ENCODE measurements at places on chromosomes 7 and 10.

DNA sequence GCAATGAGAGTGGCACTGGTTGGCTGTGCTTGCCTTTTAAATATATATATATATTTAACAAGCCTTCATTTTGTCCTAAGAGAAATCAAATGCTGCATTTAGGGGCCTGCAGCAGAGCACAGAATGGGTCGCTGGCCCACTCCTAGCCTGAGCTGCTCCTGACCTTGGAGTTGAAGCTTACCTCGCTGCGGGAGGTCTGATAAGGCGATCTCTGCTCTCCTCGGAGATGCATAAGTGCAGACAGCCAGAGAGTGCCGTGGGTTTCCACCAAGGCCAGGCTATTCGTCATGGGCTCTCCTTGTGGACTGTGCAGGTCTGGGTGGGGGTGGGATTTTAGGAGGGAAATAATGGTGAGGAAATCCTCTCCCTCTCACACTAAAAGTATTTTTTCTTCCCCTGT lies 99.5 kb upstream of the IKZF1 start:
- no peak for DNase-seq

DNA sequence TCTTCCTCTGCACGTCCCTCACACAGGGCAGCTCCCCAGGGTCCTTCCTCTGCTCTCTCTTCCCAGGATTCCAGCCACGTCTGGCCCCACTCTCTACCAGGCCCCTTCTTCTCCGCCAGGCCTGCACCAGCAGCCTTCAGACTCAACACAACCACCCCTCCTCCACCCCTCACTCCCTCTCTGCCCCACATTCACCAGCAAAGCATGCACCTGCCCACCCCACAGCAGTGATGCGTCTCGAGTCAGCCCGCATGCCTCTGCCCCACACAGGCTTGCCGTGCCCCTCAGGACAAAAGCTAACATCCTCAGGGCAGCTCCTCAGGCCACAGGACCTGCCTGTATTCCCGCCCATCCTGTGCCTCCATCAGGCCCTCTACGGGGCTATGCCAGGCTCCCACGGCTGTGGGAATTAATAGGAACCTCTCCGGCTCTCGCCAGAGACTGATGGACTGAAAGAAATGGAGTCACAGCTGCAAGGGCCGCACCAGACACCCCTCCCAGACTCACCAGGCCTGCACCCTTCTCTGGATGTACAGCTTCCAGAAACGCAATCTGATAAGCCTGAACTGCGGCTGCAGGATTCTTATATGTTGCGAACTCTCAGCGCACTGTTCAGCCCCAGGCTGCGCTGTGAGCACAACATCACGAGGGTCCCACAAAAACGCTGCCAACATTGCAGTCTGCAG lies 100.1 kb downstream of the CYTH3 start:
- no peak for DNase-seq

DNA sequence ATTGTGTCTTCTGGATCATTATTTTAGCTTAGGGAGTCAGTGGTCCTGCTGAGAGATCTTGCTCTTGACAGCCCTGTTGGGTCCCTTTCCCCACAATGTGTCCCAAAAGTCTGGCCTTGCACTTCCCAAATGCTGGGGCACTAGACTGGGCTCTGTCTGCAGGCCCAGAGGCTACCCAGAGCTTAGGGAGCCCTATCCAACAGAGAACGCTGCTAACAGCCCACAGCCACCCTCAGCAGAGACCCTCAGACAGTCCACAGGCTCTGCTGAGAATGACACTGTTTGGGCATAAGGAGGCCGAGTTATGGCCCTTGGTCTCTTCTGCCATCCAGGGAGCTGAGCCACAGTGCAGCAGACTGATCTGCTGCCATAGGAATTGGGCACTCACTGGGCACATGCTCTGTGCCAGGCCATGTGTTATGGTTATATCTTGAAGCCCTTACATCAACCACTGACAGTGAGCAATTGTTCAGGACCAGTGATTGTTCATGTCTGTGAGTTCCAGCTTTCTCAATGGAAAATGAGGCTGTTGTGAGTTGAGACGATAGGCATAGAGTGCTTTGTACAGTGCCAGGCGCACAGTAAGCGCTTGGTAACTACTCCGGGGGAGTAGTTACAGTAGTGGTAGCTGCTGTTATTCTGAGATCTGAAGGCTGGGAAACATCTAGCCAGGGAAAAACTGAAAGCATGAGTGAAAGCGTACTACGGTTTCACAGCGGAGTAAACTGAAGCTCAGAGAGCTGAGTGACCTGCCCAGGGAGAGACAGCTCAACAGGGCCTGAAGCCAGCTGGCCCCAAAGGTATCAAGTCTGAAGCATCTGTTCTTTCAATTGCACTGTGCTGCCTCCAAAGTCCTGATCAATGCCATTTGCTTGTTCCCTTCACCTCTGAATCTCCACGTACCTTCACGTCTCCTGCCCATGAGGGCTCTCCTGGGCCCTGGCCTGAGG lies 77.6 kb upstream of the PRLHR start:
- no peak for DNase-seq

DNA sequence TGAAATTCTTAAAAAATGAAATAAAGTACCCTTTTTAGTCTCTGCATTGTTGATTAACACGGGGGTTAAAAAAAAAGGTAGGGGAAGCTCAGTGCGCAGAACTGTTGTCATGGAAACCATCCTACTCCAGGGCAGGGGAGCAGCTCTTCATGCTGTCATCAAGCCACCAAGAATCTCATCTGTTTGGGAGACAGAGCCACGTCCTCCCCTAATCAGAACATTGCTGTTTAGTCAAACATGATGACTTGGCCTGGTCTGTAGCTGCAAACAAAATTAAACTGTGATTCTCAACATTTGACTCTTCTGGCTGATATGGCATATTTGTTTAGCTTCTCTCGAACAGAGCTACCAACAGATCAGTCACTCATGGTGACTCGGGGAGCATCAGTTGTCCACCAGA lies 254.4 kb upstream of the KLF14 start:
- no peak for DNase-seq

GRCh38 chr10:22475651-22476600 lies 130.6 kb downstream of the SPAG6 start:
- DNase-seq, result peak; percentile 60

DNA sequence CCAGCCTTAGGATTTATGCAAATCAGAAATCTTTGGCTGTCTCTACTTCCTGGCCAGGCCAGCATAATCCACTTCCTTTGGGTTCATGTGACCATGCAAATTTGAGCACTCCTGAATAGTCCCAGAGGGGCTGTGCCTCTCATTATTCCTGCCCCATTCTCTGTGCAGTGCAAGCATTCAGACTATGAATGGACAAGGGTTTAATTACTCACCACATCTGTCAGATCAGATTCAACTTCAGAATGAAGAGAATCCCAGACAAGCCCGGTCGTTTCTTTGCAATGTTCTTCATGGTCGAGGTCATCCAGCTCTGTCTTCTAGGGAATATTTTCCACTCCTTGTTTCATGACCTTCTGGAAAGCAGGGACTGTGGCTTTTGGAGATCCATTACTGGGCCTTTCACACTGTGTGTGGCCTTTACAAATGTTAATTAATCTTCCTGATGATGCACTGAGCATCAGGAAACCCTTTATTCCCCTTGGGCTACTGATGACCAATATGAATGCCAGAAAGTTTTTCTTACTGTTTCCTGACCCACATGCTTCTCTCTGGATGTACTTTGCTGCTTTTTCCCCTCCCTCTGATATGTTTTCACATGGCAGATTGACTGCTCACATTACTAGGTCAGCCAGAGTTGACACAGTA lies 217.6 kb upstream of the TCF7L2 start:
- DNase-seq, result no peak

- DNase-seq, result no peak
These were observed 166.0 kb upstream of the ZMIZ1 start for GRCh38 chr10:78902815-78903214.

- DNase-seq, result no peak
These were observed 77.4 kb upstream of the FRMD4A start for GRCh38 chr10:14408139-14408538.

DNA sequence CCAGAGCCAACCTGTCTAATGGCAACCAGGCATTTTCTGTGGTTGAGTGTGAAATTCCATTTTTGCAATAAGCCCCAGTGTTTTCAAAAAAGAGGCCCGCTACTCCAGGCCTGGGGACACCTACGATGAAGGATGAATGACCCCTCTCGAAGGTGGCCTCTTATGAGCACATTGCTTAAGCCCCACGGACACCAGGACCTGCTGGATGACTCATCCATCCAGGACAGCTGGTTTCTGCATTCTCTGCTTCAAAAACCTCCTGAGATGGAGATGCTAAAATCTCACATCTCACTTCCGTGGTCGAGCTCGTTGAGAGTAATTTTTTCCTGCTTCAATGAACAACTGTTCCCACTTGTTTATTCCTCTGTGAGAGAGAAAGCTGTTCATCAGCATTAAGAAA lies 150.2 kb upstream of the FZD8 start:
- DNase-seq, result no peak

DNA sequence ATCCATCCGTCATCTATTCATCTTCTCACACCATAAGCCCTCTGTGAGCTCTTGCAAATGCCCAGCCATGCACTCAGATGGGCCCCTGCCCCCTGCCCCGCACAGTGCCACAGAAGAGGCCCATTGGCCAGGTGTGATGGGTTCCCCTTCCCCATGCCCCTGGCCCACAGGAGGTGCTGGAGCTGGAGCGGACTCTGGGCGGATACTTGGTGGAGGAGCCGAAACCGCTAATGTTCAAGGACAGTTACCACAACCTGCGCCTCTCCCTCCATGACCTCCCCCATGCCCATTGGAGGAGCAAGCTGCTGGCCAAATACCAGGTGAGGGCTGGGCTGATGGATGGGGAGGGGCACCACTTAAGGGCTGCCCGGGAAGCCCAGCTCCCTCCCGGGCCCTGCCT lies 23.4 kb upstream of the SLC29A3 start:
- DNase-seq, result no peak

DNA sequence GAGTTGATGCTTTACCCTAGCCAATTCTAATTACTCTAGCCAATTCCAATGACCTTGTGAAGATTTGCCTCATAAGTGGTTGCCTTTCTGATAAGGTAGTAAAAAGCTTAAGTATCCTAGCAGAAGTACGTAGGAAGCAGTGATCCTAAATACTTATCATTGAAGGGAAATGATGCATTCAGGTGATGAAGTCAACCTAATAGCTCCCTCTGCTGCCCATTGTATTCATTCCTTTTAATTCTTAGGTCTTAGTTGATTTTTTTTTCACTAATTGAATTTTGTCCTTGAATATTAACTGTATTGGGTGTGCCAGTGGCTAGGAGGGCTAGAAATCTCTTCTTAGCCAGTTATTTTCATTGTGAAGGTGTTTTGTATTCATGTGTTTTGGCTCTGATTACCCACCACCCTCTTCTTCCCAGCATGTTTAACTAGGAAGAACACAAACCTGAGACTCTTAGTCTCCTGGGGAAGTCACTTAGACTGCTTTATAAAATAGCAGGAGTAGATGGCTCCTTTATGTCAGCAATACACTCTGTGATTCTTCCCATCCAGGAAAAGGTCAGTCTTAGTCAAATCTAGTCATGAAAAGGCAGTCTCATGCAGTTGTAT lies 46.3 kb downstream of the PLEKHA8 start:
- no peak for DNase-seq

GRCh38 chr7:108419961-108420908 lies 36.0 kb downstream of the NRCAM start:
- no peak for DNase-seq

DNA sequence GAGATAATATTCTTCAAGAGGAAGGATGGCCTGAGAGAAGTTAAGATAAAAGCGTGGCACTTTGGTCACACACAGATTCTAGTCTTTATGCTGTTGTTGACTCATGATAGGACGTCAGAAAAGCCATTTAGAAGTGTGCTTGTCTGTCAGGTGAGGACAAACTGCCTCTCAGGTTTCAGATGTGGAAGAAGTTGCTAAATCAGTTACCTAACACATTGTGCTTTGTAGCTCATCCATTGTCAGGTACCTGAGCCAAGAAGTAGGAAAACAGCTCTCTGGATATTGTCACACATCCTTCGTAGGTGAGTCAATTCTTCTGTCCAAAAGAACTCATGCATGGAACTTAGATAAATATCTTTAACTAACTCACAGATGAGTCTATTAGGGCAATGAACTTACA lies 49.5 kb upstream of the PHYHIPL start:
- DNase-seq, result no peak

DNA sequence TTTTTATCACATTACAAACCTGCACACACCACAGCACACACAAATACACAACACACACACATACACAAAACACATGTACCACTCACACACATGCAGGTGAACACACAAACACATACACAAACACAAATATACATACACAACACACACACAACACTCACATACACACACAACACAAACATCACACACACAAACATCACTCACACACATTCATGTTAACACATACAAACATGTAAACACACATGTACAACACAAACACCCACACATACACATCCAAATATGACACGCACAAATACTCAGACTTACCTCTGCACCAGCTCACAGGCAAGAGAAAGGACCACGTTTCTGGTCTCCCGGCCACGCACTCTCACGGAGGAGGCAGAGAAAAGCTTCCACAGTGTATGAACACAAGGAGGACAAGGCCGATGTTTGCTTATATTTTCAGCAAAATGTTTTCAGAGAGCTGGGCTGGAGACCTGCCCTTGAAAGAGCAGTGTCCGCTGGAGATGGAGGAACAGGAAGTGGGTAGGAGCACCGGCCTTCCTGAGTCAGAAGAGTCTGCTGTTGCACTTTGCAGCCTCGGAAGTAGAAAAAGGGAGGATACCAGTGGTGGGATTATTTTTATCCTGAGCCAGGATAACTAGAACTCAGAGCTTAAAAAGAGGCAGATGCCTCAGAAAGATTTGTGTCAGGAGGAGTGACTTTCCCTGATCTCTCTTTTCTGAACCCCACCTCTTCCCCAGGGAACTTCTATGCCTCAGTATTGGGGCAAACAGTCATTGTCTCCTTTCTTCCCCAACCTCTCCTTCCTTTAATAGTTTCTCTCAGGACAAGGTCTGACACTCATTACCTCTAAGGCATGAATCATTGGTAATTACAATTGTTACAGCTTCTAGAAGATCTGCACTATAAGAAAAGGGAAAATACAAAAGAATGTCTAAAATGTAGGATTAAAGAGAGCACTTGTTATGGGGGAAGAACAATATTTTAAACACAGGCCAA lies at the start of gene GIMAP6:
Gene GIMAP6 (minus strand): TSS at position 520 of the 999 bp plus-strand sequence. CDS start 2,243 bp downstream, outside the sequence.
- no peak for DNase-seq

DNA sequence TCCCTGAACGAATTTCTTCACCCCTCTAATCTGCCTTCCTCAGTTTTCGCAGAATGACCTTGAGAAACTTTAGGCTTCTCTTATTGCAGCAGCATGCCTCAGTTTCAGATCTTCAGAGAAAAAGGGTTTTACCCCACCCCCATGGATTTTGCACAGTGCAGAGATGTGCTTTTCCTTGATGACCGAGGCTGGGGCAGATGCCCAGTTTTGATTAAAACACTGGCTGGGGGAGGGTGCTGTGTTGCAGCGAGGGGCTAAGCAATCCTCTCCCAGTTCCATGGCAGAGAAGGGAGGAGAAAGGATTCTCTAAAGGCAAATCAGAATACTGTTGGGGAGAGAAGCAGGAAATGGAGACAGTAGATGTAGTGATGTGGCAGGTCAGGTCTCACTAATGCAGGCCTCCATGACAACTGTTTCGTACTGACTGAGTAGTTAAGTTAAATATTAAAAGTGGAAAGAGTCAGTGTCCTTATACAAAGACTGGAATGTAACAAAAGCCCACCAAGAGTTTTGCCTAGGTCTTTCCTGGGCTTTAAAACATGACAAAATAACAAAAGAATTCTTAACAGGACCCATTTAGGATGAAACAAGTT lies 50.8 kb upstream of the PDZD8 start:
- no peak for DNase-seq

Measured in sciatic nerve (tissue), 2 donors.